ENCODE measurements at places on chromosomes 4 and X. TPM values are rescaled to one million over a fixed set of nuclear protein-coding genes. Genes with fewer than 3 reads are reported as not detected.

The ANXA5 gene
- total RNA-seq: 402 TPM

The SULT1B1 gene
- total RNA-seq: 8.3 TPM

The NLRP2B gene
- total RNA-seq: under 0.01 TPM

The F8A2 gene
- total RNA-seq: not detected

The FRG2 gene
- total RNA-seq: not detected

The KDR gene
- 177 TPM for total RNA-seq

The LUZP4 gene
- total RNA-seq: not detected

The HTR2C gene
- not detected for total RNA-seq

The NAP1L3 gene
- 0.44 TPM for total RNA-seq

Data from lung microvascular endothelial cell (primary cell).